Left cardiac atrium (tissue), 4 donors: ENCODE measurements at places on chromosomes 1 and 21.

DNA sequence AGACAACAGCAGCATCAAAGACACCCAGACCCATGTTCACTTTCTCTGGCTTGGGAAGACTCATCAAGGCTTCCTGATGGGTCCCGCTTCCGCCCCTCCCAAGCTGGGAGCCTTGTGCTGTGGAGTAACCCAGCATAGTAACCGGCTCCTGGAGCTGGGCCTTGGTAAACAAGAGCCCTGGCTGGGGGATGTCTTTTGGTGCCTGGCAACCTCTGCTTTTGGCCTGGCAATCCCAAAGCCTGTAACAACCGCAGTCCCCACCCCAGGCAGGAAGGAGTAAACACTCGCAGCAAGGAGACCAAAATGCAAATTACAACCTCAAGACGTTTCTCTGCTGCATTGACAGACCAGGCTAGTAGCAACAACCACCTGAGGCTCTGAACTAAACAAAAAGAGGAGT is 16.9 kb upstream of the THRAP3 start:
- peak; percentile 85 for DNase-seq

DNA sequence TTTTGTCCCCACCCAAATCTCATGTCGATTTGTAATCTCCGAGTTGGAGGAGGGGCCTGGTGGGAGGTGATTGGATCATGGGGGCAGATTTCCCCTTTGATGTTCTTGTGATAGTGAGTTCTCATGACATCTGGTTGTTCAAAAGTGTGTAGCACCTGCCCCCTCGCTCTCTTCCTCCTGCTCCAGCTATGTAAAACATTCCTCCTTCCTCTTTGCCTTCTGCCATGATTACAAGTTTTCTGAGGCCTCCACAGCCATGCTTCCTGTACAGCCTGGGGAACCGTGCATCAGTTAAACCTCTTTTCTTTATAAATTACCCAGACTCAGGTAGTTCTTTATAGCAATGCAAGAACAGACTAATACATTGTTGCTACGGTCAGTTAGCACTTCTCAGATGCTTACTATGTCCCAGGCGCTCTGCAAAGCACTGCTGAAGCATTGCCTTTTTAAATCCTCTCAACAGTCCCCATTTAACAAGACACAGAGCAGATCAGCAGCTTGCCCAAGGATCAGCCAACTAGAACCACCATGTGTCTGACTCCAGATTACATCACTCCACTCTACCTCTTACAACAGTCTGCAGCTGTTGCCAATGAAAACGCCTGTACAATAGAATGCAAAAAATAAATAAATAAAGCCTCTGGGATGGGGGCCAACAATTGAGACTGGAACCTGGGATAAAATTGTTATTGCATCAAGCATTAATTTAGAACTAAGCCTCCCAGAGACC is 52.4 kb upstream of the USP1 start:
- no peak for DNase-seq

- DNase-seq, result no peak
These were observed 114.5 kb downstream of the KIAA0319L start for GRCh38 chr1:35442734-35443133.

DNA sequence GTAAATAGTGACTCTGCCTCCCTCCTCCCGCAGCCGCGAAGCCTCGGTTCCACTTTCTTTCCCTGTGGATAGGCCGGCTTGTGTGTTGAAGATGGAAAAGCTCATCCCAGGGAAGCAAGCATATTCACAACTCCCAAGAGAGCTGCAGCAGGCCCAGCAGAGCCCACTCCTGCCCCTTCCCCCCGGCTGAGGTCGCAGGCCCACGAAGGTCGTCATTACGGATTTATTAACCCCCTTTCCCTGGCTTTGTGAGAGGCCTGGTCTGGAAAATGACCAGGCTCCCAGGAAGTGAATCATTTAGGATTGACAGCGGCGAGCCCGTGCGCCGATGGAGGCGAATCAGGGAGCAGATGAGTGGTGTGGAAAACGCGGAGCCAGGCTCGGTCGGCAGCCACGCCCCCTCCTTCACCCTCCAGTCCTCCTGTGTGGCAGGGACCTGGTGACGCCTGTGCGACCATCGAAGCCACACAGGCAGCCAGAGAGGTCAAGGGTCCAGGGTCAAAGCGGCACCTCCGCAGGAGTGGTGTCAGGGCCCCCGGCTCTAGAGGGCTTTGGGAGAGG is 93.4 kb downstream of the PRDM16 start:
- no peak for DNase-seq

GRCh38 chr21:43364851-43365424 is 62.0 kb downstream of the SIK1 start:
- no peak for DNase-seq

DNA sequence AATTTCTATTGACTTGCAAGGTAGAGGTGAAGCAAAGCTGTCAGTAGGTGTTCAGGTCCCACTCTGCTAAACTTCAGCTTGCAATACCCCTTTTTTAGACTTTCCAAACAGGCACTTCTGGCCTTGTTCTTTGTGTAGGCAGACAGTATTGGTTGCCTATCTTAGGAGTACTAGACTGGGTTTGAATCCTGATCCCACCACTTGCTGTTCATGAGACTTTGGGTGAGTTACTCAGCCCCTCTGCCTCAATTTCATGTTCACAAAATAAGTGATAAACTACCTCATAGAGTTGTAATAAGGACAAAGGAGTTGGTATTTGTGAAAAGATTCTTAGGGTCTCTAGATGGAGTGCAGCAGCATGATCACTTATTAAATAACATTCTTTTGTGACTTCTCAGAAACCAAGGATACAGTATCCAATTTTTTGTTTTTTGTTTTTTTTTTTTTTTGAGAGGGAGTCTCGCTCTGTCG is 5.2 kb downstream of the RCC1 start:
- no peak for DNase-seq
